ENCODE measurements at places on chromosomes 3 and 15.

DNA sequence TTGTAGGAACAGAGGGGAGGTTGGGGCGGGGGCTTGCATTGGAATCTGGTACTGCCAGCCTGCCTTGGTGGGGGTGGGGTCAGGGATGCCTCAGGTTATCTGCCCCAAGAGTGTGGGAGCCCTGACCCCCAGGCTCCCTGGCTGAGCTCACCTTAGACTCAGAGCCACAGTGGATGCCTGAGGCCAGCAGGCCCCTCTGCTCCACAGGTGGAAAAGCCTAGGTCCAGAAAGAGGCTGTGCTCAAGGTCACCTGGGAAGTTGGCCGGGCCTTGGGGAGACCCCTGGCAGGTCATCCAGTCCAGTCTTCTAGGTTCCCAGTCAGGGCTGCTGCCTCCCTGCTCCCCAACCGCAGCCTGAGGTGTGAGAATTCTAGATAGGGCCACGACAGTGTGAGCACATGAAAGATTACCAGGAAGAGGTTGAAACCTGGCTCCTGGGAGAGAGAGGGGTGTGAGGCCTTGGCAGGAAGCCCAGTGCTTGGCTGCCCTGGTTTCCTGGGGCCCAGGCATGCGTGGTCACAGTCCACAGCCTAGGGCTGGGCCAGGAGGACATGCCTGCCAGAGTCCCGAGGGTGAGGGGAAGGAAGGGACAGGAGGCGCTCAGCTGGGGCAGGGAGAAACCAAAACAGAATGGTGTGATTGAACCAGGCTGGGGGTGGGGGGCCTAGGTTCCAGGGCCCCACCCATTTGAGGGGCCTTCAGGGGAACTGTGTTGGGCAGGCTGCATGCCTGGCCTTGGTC, 4.9 kb downstream of the HDAC11 start:
- no peak for DNase-seq

DNA sequence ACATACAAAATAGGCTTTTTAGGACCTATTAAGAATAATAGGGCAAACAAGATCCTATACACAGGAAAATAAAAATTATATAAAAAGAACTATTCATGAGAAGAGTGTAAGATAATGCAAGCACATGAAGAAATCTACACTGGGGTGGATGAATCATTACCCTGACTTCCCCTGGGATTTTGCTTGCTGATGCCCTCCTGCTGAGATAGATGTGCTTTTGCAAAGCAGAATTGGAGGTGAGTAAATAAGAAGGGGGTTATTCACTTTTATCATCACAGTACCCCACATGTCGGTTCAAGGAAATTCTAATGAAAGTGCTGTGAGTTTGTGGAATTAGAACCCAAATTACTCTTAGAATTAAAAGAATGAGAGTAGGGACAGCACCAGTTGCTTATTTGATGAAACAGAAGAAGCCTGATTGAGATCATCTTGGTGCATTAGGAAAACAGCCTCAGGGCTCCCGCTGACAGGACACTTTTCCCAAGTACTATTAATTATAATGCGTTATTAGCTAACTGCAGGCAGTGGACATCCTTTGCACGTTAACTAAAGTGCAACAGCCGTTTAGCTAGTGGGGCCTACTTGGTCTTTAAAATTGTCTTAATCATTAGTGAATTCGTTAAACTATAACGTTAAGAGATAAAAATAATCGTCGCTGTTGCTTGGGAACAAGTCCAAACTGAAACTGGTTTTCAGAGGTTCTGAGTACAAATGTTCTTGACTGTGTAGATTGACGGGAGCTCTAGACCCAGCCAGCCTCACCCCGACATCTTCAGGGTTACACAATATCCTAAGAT, 48.4 kb downstream of the SLC2A2 start:
- DNase-seq, result no peak

GRCh38 chr3:55405436-55405835, 81.7 kb downstream of the WNT5A start:
- no peak for DNase-seq

DNA sequence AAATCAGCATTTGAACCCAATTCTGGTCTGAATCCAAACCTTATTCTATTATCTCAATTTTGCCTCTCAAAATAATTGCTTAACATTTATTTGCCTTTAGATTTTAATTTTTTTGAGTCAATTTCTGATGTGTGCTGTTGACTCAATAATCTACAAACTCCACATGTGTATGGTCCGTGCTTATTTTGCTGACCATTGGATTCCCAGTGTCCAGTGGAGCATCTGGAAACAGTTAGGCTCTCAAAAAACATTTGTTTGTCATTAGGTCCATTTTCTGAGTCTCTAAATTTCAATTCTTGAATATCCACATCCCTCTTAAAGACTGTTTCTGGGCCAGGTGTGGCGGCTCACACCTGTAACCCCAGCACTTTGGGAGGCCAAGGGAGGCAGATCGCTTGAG, 19.2 kb upstream of the MYZAP start:
- no peak for DNase-seq

DNA sequence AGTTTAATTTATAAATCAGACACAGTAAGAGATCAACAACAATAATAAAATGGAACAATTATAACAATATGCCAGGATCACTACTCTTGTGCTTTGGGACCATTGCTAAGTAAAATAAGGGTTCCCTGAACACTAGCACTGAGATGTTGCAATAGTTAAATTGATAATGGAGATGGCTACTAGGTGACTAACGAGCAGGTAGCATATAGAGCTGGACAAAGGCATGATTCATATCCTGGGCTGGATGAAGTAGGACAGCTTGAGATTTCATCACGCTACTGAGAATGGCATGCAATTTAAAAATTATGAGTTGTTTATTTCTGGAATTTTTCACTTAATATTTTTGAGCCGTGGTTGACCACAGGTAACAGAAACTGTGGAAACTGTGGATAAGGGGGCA, 20.7 kb upstream of the MYZAP start:
- no peak for DNase-seq

GRCh38 chr3:52561028-52561747, 24.8 kb downstream of the UQCC5 start:
- no peak for DNase-seq

DNA sequence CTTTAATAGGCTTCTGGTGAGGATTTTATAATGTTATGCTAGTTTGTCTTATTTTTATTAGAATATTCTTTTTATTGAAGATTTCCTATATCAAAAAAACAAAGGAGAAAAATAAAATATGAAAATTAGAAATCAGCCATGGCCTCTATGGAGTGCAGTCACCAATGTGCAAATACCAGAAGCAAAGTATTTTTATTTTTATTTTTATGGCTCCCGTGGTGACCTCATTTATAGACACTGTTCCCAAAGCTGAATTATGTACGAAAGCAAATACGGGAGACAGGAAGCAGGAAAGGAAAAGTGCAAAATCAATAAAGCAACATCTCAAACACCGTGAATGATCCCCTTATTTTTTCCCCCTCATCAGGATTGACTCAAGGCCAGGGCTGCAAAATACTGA, 35.1 kb downstream of the DAZL start:
- DNase-seq, result no peak

- DNase-seq, result no peak
Observed at GRCh38 chr3:24096695-24097290, 151.7 kb downstream of the NR1D2 start.

DNA sequence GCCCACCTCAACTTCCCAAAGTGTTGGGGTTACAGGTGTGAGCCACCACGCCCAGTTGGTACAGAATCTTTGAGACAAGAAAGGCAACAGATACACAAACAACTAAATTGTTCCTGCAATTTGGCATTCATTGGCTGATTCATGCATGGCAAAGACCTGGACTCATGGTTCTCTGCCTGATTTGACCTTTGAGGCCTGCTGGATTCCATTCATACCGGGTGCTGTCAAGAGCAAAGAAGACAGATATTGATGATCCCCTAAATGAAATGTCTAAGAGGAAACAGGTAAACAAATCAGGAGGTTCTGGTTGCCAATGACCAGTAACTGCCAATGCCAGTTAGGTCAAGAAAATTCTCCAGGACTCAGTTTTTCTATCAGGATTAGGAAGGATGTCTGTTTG, 43.9 kb upstream of the RAD18 start:
- no peak for DNase-seq

GRCh38 chr15:68411735-68412134, 20.2 kb downstream of the ITGA11 start:
- no peak for DNase-seq

DNA sequence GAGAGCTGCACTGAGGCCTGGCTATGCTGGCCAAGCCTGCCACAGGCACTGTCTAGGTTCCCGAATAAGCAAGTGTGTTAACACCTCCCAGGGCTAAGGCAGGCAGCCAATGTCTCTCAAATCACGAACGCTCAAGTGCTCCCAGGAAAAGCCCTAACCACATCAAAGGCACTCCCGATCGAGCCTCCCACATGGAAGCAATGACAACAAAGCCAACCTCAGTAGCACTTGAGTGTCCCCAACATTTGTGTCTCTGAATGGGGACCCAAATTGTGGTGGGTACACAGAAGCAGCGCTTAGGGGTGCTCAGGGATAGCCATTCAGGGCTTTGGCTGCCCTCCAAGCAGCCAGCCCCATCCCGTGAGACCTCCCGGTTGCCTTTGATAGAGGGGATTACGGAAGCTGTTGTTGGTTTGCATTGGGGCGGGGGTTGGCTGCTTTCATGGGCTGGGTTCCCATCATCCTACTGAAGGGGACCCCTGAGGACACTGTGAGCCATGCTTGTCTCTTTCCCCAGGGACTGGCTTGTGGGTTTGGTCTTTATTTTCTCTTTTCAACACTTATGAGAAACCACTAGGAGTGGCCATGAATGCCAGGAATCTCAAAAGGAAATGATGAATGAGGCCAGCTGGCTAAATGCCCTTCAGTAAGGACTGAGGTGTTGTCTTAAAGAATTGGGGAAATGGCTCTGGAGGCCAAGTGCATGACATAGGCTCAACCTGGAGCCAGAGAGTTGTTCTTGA, 234.1 kb upstream of the FEZF2 start:
- DNase-seq, result no peak

- no peak for DNase-seq
Observed at GRCh38 chr15:74800559-74801094, 12.0 kb upstream of the LMAN1L start.

- no peak for DNase-seq
Observed at GRCh38 chr15:50815958-50816590, 50.6 kb upstream of the SPPL2A start.

DNA sequence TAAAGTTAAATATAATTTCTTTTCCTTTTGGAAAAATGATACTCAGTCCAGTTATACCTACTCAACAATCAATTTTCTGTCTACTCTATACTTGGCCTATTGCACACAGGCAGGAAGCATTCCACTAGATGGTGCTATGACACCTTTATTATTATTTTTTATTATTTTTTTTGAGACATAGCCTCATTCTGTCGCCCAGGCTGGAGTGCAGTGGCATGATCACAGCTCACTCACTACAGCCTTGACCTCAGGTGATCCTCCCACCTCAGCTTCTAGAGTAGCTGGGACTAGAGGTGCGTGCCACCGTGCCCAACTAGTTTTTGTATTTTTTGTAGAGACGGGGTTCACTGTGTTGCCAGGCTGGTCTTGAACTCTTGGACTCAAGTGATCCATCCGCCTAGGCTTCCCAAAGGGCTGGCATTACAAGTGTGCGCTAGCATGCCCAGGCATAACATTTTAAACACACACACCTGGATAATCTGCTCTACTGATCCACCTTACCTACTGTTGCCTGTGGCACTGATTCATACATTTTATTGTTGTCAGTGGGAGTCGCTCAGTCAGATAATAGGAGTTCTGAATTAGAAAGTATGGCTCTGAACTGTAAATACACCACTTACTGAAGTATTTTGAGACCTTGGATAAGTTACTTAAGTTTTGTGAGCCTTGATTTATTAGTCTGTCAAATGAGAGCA, 56.2 kb downstream of the EIF3J start:
- peak; percentile 4 for DNase-seq

DNA sequence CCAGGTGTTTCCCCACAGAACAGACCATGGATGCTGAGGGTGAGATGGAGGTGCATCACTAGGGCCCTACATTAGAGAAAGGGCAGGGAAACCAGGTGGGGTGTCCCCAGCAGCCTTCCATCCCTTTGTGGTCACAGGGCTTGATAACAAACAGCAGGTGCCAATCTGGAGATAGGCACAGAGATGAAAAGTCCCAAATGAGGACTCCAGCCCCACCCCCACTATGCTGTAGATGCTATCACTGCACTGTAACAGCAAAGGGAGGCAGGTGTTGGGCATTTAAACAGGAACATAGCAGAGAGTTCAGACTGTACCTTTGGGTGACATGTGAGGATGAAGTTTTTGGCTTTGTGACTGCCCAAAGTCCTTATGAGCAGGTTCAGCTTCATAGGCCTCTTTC, 21.4 kb downstream of the IL20RB start:
- DNase-seq, result no peak

GRCh38 chr3:134711284-134711683, 60.5 kb upstream of the KY start:
- no peak for DNase-seq

DNA sequence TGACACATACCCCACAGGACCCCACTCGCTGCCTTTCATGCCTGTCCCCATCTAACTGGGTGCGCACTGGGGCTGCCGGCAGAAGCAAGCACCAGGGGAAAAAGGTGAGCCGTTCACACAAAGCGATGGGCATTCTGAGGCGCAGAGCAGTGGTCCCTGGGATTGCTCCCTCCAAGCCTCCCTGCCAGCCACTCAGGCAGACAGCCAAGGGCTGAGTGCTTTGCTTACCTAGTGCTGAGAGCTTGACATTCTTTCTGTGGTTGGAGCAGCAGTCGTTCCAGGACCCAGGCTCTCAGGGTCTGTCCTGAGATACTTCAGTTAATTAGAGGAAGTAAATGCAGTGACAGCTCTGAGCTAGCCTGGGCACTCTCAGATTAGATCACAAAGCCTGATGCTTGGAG, 5.7 kb downstream of the ESYT3 start:
- DNase-seq, result no peak
